ENCODE measurements at places on chromosomes 6 and 20. TPM values are rescaled to one million over a fixed set of nuclear protein-coding genes. Genes with fewer than 3 reads are reported as not detected.

The EDEM2 gene
- 40.2 TPM for total RNA-seq

The TSBP1 gene
- not detected for total RNA-seq

The TRIM15 gene
- total RNA-seq: not detected

The RSPO4 gene
- not detected for total RNA-seq

The TRIM31 gene
- total RNA-seq: 2.1 TPM

The PPP1R11 gene
- 42.0 TPM for total RNA-seq

The CALHM6 gene
- not detected for total RNA-seq

The TENT5A gene
- 1.1 TPM for total RNA-seq

The STX11 gene
- 2.2 TPM for total RNA-seq

The RBPJL gene
- total RNA-seq: not detected

The NR2E1 gene
- 0.09 TPM for total RNA-seq

The MCM3 gene
- 89.2 TPM for total RNA-seq

The KIF25 gene
- total RNA-seq: not detected

The TNNC2 gene
- not detected for total RNA-seq

The EZR gene
- 285 TPM for total RNA-seq

The BANF2 gene
- not detected for total RNA-seq

The SSTR4 gene
- total RNA-seq: not detected

The CLPSL2 gene
- not detected for total RNA-seq

The EDN3 gene
- 0.10 TPM for total RNA-seq

The HLA-DMA gene
- total RNA-seq: 2.4 TPM

The FABP7 gene
- not detected for total RNA-seq

The GABRR2 gene
- total RNA-seq: 0.20 TPM

The ECT2L gene
- not detected for total RNA-seq

The ZBTB9 gene
- 12.1 TPM for total RNA-seq

The MUC21 gene
- not detected for total RNA-seq

The SIRPD gene
- total RNA-seq: not detected

The GPR63 gene
- total RNA-seq: 0.61 TPM

The BPIFB2 gene
- not detected for total RNA-seq

The TPX2 gene
- total RNA-seq: 117 TPM

The SAPCD1 gene
- total RNA-seq: 4.1 TPM

The HLA-DRB1 gene
- total RNA-seq: not detected

The PERP gene
- 81.7 TPM for total RNA-seq

The ULBP1 gene
- total RNA-seq: 0.97 TPM

The SLC17A2 gene
- not detected for total RNA-seq

The EYS gene
- total RNA-seq: not detected

The RPS6KA2 gene
- 0.20 TPM for total RNA-seq

The NDUFAF4 gene
- total RNA-seq: 50.5 TPM

The REV3L gene
- total RNA-seq: 6.4 TPM

The IRF4 gene
- total RNA-seq: 0.14 TPM

The PLN gene
- not detected for total RNA-seq

The NKX2-4 gene
- not detected for total RNA-seq

The UQCC2 gene
- 96.2 TPM for total RNA-seq

The SYTL3 gene
- total RNA-seq: 0.98 TPM

The RAMACL gene
- 0.23 TPM for total RNA-seq

The ADGB gene
- total RNA-seq: not detected

The OR2B6 gene
- 0.15 TPM for total RNA-seq

The BTN3A1 gene
- total RNA-seq: 2.3 TPM

The ACSS1 gene
- total RNA-seq: 11.8 TPM

The MRPS18A gene
- 49.8 TPM for total RNA-seq

The BPIFA1 gene
- not detected for total RNA-seq

The USP49 gene
- total RNA-seq: 1.7 TPM

The CPXM1 gene
- not detected for total RNA-seq

The COL19A1 gene
- not detected for total RNA-seq

The ELOVL2 gene
- total RNA-seq: 6.6 TPM

The AARS2 gene
- 9.2 TPM for total RNA-seq

The WDR27 gene
- total RNA-seq: 12.9 TPM

The FARS2 gene
- total RNA-seq: 11.2 TPM

The DTD1 gene
- total RNA-seq: 81.0 TPM
